Activated T-cell treated with anti-CD3 and anti-CD28 coated beads for 24 hours (primary cell): ENCODE measurements at places on chromosomes 1 and 21.

- peak; percentile 51 for DNase-seq
Measured at GRCh38 chr1:9292361-9293240, at the start of gene SPSB1. Gene SPSB1 (plus strand): TSS chr1:9292894. CDS start chr1:9355892, 62,998 bp downstream.

DNA sequence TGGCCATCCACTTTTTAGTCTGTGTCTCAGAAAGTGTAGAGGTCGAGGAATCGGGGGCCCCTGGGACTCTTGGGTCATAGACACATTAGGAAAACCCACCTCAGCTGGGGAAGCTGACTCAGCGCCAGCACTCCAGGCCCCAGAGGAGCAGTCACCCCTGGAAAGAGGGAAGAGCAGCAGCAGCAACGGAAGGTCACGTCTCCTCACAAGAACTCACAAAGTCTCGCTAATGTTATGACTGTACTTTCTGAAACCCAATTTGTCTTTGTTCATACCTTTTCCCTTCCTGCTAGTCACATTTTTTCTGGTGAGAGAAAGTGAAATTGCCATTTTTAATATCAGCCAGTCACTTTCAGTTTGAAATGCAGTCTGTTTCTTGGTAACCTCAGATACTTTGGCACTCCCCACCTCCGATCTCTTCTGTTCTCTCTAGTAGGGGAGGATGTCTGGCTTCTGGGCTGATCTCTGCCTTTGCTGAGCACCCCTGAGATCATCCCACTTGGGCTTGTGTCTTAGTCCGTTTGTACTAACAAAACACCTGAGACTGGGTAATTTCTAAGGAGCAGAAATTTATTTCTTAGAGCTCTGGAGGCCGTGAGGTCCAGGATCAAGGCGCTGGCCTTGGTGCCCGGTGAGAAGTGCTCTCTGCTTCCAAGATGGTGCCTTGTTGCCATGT is 6.0 kb upstream of the NLRP3 start:
- peak; percentile 21 for DNase-seq

DNA sequence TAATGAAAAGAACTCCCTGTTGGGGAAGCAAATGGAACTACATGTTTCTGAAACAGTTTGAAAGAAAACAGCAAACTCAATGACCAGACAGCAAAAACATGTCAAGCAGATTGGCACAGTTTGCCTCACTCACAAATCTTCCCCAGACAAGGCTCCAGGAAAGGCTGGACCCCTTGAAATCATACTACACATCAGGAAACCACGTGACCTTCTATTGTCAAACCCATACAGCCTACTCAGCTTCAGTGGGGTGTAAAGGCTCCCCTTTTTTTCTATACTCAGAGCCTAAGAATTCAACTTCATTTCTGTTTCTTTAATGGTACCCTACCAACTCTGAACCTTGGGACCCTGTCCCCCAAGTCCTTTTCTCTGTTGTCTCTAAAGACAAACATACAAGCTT is 15.7 kb upstream of the CTTNBP2NL start:
- no peak for DNase-seq

DNA sequence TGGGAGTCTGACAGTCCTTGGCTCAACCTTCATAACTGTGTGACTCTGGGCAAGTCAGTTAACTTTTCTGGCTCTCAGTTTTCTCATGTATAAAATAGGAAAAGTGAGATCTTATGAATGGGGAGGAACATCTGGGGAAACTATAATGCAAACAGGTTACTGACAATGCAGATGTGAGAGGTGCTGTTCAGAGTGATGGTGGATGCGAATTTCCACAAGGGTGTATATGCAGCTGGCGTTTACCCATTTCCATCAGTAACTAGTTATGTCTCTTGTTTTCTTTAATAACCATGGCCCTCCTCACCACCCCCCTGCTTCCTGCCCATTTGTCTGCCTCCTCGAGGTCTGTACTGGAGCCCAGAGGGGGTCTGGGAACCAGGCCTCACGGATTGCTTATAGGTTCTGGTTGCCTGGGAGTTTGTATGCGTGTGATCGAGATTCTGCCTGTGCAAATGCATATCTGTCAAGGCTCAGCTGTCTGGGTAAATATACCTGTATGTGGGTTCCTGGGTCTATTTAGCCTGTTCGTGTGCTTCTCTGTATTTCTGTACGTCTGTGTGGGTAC is 44.4 kb downstream of the AHDC1 start:
- DNase-seq: no peak

GRCh38 chr1:6460301-6461050 is 5.5 kb downstream of the TNFRSF25 start:
- DNase-seq: peak; percentile 75
